ENCODE measurements at places on chromosomes 6 and 20.

DNA sequence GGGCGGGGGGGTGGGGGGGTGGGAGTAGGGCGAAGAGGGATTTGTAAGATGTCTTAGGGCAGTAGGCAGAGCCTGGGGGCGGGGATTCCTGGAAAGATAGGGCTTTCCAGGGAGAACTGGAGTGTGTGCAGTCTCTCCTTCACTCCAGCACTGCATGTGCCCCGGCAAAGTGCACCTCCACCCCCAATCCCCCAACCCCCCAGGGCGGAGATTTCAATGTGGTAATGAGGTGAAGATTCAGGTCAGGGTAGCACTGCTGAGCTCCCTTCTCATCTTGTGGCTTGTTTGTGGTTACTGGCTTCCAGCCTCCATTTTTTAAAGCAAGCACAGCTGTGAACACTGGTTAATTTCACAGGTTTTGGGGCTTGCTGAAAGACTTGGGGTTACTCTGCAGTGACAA lies 5.9 kb downstream of the TMEM239 start:
- no peak for DNase-seq

DNA sequence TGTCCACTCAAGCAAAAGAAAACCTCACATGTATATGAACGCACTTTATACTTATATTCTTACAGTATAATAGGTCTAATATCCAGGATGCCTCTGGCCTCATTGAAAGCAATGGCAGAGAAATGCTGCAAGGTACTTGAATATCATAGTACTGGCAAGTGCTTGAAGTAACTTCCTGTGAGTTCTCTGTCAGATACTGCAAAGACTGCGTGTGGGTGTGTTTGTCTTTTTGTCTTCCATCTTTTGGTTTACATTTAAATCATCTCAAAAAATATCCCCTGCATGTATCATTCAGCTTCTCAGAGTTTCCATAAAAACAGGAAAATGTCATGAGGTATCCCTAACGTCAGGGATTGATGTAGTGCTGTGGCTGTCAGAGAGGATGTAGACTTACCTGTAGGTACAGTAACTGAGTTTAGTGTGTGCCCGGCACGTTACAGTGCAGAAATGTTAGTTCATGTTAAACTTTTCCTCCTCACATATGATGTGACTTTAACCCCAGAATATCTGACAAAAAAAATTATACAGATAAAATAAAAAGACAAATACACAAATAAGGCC lies 184.3 kb downstream of the DST start:
- no peak for DNase-seq

- no peak for DNase-seq
These were observed 5.3 kb downstream of the PTK6 start for GRCh38 chr20:63531686-63532448.

GRCh38 chr6:137816133-137816579 lies 50.9 kb upstream of the TNFAIP3 start:
- no peak for DNase-seq

- no peak for DNase-seq
These were observed 33.1 kb upstream of the KCNB1 start for GRCh38 chr20:49515586-49515985.

DNA sequence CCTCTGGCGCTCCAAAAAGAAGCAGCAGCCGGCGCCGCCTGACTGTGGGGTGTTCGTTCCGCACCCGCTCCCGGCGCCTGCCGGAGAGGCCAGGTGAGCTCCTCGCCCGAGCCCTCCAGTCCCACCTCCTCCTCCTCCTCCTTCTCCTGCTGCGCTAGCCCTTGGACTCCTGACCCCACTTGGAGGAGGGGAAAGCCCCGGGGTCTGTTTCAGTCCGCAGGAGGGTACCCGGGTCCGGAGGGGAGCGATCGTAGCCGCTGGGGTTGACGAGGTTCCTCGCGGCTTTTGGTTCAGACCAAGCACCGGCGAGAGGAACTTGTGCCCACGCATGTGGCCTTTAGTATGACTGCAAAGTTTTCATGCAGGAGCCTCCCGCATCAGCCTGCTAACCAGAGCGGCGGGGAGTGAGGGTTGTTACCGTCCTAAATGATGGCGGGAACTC lies 493 bp downstream of the CRYBG1 start:
- peak; percentile 7 for DNase-seq

DNA sequence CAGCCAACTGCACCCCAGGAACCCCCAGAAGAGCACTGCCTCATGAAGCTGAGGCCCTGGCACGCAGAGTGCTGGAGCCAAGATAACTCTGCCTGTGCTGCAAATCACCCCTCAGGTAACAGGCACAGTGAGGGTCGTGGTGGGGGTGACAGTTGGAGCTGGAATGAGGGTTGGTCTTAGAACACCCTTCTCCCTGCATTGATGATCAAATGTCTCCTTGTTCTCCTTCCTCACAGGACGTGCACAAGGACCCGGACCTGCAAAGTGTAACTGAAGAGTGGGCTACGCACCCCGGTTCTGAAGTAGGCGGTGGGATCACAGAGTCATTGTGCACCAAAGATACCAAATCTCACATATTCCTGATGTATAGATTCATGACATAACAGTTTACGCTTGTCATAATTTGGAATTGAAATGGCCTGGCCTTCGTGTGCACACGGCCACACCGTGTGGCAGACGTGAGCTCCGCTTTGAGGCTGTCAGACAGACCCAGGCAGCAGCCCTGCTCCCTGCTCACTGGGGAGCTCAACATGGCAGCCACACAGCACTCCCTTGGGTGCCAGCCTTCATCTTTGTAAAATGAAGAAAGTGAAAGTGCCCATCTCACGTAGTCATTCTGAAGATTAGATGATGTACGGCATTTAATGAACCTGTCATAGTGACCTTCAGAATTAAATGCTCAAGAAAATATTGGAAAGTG lies 8.8 kb downstream of the THBS2 start:
- DNase-seq, result no peak
